ENCODE measurements at places on chromosomes 1 and 21.

DNA sequence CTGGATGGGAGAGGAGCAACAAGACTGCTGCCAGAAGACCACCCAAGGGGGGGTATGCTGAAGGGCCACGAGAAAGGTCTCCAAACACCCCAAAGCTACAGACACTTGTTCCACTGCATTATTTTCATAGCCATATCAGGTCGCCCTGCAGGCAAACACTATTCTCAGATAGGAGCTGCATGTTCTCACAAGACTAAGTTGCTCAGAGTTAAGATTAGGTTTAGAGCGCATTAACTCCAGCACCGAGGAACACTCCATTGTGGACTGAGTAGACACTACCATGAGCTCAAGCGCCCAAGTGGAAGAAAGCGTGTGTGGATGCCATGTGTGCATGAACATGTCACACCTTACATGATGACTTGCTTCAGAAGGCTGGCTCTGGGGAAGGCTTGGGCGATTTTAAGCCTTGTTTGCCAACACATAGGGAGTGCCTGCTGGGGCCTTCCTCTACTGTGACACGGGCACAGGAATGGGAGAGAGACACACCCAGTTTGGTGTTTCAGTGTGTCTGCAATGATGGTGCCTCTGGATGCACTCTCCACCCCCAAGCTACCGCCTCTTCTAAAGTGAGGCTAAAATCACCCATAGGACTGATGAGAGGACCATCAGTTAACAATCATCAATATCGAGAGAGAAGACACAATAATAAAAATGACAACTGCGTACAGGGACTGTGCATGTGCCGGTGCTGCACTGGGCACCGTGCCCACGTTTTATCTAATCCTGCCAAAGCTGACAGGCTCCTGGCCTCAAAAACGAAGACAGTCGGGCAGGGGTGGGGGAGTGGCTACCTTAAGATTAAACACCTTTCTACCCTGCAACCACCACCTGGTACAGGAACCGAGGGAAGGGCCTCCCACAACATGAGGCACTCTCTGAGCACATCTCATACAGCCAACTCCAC lies 34.9 kb downstream of the SSBP3 start:
- no peak for DNase-seq

- DNase-seq = peak; percentile 90
Observed at GRCh38 chr1:25616095-25616986, at the start of gene MAN1C1. Gene MAN1C1, plus strand, starts transcription at chr1:25616791. Its CDS starts 1,007 bp downstream, at chr1:25617798.

- no peak for DNase-seq
Observed at GRCh38 chr1:17393230-17393629, 21.2 kb downstream of the PADI6 start.

DNA sequence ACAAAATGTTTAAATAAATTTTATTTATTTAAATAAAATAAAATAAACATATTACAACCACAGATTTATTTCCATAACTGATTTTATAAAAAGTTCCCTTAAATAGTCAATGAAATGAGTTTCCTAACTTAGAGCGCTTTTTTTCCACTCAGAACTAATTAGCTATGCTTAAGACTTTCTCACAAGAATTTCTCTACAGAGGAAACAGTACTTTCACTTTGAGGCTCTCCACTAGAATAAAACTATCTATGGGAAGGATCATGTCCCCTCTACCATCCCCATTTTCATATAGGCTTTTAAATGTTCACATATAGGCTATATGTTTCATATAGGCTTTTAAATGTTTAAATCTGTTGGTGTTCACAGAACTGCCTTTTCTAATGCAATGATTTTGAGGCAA lies 40.0 kb upstream of the DPH5 start:
- DNase-seq = no peak

- DNase-seq = no peak
Observed at GRCh38 chr1:101043776-101044175, 18.2 kb upstream of the DPH5 start.
